ENCODE measurements at places on chromosomes 6 and 20.

- peak; percentile 51 for DNase-seq
Observed at GRCh38 chr6:109768485-109768884, 77.4 kb downstream of the FIG4 start.

DNA sequence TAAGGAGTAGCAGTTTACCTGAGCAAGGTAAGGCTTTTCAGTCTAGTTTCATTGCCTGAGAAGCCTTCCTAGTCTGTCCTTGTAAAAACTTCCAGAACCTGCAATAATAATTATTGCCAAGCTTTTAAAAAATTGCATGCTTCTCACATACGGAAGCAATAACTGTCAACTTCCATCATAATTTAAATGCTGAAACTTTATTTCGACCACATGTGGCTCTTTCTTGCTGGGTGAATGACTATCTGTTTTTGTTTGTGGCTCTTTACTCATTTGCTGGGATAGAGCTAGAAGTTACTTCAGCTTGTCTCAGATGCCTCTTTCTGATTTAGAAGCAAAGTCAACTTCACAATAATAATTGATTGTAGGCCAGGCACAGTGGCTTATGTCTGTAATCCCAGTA is 95.9 kb upstream of the COL21A1 start:
- peak; percentile 49 for DNase-seq

DNA sequence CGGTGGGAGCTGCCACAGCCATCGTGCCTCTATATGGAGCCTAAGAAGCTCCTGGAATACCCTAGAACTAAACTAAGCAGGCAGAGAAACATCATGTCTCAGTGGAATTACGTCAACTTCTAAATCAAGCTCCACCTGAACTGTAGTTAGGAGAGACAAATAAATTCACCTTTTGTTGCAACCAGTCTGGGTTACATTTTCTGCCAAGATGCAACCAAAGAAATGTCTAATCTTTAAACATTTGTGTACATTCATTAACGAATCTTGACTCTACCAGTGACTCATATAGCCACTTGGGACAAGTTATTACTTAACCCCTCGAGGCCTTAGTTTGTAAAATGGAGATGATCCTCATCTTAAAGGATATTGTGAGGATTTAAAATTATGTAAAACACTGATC is 8.9 kb downstream of the PTPRK start:
- DNase-seq: no peak

DNA sequence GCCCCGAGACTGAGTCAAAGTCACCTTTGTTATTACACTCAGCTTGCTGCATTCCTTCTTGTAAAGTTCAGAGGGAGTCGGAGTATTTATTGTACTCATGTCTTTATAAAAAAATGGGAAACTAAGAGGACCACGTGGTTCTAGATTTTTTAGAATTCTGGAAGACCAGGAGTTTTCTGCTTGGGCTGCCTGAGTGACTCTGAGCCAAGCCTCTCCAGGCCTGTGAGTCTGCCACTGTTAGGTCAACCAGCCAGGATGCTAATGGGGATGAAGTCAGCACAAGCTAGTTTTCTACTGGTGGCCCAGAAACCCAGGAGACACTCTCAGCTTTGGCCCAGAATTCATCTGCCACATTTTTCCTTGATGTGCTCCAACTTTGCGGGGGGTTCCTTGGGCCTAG is 453.5 kb upstream of the SULF2 start:
- DNase-seq: no peak

DNA sequence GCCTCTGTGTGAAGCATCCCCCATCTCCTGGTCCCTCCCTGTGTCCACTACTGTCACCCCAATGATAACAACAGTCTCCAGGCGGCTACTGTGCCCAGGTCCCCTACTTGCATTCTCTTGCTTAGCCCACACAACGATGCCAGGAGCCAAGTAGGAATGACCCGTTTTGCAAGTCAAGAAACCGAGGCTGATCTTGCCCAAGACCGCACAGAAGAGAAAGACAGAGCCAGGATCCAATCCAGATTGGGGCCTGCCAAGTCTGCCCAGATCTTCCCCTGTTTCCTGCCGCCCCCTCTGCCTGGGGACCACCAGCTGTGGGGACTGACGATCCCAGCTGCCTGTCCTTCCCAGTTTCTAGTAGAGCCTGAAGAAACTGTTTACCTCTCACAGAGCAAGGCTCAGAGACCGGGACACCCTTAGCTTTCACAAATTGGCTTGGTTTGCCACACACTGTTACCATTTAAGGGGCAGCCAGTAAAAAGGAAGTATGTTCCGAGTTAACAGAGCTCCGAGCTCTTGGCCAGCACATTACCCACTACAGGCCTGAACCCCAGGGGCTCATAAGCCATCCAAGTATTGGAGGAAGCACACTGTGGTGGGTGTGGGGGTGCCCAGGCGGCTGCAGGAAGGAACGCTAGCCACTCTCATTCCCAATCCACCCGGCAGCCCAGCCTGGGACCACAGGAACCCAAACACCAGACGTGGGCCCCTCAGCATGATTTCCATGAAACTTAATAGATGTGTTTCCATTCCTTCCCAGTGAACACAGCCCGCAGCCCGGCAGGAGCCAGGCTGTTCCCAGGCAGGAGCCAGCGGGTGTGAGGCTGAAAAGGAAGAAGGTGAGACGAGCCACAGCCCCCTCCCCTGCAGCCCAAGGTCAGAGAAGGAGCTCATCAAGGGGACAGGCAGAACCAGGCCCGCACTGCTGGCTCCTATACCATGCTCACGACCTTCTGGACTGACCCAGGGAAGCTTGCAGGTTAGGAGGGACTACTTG is 7.9 kb downstream of the KIAA1755 start:
- no peak for DNase-seq

DNA sequence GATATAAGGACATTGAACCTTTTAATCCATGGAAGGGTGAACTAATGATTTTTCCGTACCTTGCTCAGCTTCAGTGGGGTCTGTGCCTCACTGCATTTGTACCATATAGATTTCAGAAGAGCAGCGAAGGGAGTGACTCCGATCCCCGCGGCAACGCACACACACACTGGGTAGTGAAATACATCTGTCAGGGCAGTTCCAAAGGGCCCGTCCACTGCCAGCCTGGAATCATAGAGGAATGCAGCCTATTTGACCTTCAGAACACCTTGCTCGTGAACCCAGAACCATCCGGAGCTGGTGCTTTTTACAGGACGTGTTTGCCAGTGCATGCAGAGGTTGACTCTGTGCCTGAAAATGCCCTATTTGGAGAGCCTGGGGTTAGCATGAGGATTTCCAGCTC is 33.0 kb downstream of the NOX3 start:
- DNase-seq: no peak

DNA sequence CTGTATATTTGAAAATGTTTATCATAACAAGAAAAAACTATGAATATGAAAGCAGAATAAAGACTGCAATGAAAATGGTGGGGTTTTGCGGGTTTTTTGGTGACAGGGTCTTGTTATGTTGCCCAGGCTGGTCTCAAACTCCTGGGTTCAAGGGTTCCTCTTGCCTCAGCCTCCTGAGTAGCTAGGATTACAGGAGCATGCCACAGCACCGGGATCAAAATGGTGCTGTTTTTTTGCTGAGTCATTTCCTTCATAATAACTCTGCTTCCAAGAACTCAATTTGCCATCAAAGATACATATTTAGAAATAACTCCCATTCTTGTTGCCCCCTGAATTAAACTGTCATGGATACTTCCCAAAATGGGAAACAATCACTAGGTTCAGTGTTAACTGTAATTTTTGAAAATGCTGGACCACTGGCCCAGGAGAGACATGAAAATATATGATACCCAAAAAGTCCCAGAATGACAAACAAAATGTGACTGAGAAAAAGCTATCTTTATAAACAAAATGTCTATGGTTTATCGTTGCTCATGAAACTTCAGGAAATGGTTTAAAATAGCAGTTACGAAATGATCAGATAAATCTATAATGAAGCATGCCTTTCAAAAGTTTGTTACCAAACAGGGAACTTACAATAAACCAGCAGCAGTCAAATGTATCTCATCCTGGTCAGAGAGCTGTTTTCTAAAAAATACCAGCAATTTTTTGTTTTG is 32.2 kb downstream of the ILRUN start:
- DNase-seq: no peak

- DNase-seq: no peak
Observed at GRCh38 chr6:28353981-28354676, 4.4 kb downstream of the ZKSCAN3 start.

GRCh38 chr6:47047479-47048407 is 5.6 kb upstream of the ADGRF1 start:
- DNase-seq: peak; percentile 70

DNA sequence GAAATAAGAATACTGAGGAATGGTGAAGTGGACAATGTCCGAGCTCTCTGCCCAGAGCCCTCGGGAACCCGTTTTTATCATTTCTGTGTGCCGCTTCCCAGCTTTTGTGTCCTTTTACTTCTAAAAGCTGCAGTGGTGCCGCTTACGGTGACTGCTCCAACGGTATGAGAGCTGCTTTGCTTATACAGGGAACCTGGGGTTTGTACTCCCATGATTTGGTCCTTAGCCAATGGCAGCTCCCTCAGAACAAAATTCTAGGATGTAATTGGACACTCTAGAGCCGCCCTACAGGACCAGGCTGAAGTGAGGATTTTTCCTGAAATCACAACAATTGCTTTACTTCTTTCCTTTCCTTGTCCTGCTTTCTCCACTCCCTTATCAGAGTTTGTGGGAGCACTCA is 24.2 kb upstream of the PCSK2 start:
- DNase-seq: no peak

- DNase-seq: no peak
Observed at GRCh38 chr20:53033176-53033575, 61.0 kb downstream of the TSHZ2 start.

GRCh38 chr20:50346374-50347283 is 156.0 kb downstream of the CEBPB start:
- DNase-seq: peak; percentile 79

GRCh38 chr20:23652371-23652770 is 14.6 kb upstream of the CST3 start:
- DNase-seq: no peak

DNA sequence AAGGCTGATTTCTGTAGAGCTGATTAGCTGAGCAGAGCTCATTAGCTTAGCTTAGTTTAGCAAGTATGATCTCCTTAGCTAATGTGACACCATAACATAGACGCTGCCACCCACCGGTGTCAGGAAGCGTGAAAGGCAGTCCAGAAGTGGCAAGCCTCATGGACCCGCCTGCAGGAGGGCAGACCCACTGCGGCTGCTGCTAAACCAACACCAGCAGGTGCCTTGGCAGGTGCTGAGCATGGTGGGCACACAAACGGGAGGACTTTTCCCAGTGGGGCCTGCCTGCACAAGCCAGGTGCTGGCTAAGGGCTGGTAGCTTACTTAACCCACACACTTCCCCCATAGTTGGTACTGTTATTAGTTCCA is 22.7 kb downstream of the ZDHHC14 start:
- no peak for DNase-seq

GRCh38 chr6:124057461-124057860 is 253.8 kb downstream of the NKAIN2 start:
- no peak for DNase-seq

- DNase-seq: peak; percentile 68
Observed at GRCh38 chr6:31972709-31973350, 892 bp upstream of the DXO start.

DNA sequence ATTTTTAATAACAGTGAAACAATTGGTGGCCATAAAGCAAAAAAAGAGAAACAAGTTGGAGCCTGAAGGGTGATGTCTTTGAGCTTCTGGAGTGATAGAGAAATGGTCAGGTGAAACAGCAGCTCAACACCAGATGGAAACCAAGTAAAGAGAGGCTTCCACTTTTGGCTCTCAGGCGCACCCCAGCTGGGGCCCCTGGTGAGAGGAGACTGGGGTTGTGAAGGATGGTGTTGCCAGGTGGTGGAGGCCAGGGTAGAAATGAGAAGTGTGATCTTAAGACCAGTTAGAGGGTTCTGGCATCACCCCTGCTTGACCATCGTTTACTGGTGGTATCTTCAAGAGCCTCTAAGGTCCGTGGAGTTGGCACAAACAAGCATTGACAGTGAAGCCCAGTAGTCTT is 126.0 kb upstream of the AKIRIN2 start:
- DNase-seq: no peak

- DNase-seq: no peak
Observed at GRCh38 chr6:145848541-145848940, 33.9 kb upstream of the FBXO30 start.

GRCh38 chr6:157778719-157779118 is 44.3 kb upstream of the SNX9 start:
- no peak for DNase-seq

GRCh38 chr6:5712349-5713215 is 294.1 kb downstream of the NRN1 start:
- DNase-seq: no peak

- no peak for DNase-seq
Observed at GRCh38 chr20:48482790-48483189, 345.0 kb downstream of the PREX1 start.

- DNase-seq: no peak
Observed at GRCh38 chr6:143328876-143329275, 121.6 kb downstream of the ADAT2 start.

DNA sequence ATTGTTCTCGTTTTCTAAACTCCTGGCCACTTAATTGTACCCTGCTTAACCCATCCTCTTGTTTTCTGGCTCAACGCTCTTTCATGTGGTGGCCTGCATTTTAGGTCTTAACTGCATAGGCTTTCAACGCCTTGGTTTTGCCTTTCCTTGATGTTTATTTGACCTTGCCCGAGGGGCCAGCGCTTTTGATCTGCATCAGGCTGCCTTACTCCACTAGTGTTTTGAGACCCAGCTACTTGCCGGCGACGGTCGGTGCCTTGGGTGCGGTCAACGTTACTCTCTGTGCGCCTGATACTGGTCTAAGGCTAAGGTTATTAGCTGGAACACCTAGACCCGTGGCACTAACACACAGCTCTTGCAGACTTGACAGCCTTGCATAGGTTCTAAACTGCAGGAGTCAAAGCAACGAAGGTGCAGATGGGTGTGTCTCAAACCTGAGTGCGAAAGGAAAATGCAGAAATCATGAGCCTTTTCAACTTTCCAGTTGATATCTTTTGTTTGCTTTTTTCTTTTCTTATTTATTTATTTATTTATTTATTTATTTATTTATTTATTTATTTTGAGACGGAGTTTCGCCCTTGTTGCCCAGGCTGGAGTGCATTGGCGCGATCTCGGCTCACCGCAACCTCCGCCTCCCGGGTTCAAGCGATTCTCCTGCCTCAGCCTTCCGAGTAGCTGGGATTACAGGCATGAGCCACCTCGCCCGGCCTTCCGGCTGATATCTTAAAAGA is 138.8 kb downstream of the HFE start:
- no peak for DNase-seq

GRCh38 chr6:16787128-16787682 is 25.9 kb upstream of the ATXN1 start:
- no peak for DNase-seq

- no peak for DNase-seq
Observed at GRCh38 chr20:4966826-4967751, 34.2 kb downstream of the SLC23A2 start.

Measured in GM03348 (cell line).